NCI-H1092 treated with DMSO at 0.1 percent for 48 hours (cell line): ENCODE measurements at places on chromosomes 12 and 14.

- peak; percentile 80 for DNase-seq
Observed at GRCh38 chr12:62259631-62259992, 592 bp upstream of the USP15 start.

DNA sequence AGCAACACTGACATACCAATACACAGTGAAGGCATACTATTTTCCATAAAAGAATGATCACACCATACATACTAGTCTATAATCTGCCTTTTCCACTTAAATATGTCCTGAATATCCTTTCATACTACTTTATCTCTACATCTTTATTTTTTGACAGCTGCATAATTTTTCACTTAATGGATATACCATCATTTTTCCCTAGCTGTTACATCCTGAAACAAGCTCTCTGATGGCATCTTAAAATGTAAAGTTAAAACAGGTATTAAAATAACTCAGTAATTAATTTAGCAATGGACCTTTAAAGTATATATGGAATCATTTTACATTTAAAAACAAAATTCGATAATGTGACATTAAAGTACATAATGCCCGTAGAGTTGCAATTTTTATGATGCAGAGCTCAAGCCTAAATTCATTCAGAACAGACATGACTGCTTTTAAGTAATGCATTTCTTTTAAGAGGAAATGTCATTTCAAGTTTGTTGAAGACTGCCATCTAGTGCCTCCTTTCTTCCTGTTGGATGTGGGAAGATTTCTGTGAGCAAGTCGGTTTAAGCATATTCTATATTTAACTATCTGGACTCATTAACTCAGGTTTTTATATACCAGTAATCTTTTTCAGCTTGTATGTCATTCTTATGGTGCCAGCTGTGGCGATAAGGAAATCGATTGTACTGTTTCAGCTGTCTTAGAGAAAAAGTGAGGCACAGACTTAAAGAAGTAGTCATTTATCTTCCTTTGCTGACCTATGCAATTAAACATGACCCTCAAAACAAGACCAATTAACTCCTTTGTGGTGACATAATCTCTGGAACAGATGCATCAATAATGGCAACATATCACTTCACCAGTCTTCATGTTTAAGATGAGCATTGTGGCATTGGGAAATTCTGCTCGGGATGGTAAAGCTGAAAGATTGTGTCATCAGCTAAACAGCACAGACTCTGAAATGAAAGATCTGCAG is 20.3 kb downstream of the PRICKLE1 start:
- peak; percentile 57 for DNase-seq

DNA sequence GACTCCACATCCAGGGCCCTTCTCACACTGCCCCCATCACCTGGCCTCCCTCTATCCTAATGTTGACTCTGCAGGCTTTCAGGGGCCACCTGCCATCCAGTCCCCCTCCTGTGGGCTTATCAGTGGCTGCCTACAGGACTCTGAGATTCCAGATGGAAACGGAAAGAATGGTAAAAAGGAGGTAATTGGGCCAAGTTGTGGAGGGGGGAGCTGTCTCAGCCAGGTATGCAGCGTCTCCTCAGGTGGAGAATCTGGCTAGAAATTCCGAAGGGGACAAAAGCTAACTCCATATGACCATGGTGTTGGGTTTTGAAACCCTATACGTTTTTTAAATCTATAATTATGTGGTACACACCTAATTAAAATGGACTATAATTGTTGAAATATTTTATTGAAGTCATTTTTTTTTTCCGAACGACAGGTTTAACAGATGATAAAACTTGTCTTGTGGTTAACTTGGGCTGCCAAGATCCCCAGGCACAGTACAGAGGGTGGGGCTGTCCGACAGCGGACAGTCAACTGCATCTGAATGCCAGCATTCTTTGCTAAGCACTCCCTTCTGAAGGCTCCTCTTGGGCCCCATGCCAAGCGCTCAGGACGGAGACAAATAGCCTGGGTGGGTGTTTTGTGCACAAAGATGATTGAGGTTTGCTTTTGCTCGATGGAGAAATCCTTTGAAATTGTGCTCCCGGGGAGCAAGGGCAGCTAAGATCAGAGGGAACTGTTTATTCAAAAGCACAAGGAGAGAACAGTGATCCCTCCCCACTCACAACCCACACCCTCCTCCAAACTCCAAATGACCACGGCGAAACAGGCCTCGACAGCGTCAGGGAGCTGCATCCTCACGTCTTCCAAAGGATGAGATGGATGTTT is 365.6 kb downstream of the BCL11B start:
- DNase-seq: no peak

- no peak for DNase-seq
Observed at GRCh38 chr14:104086661-104087461, 1.4 kb downstream of the ASPG start.

- DNase-seq: no peak
Observed at GRCh38 chr12:55717011-55718007, 1.5 kb downstream of the BLOC1S1 start.

DNA sequence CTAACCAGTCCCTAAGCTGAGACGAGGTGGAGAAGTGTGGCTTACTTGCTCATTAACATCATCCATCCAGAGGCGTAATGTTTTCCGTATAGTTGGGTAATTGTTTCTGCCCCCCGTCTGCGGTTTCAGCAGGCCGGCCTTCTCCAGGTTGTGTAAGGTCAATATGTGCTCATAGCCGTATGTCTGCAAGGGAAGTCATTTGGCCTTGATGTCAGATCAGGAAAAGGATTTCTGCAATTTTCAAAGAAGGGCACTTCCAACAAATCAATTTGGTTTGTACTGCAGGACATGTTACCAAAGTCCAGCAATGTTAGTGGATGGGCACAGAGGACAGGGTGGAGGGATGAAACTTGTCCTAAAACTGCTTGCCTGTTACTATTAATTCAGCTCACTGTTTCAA is 9.9 kb upstream of the DIABLO start:
- no peak for DNase-seq

GRCh38 chr12:94783343-94783742 is 133.0 kb upstream of the TMCC3 start:
- no peak for DNase-seq

GRCh38 chr14:35944847-35945246 is 118.7 kb downstream of the BRMS1L start:
- no peak for DNase-seq

DNA sequence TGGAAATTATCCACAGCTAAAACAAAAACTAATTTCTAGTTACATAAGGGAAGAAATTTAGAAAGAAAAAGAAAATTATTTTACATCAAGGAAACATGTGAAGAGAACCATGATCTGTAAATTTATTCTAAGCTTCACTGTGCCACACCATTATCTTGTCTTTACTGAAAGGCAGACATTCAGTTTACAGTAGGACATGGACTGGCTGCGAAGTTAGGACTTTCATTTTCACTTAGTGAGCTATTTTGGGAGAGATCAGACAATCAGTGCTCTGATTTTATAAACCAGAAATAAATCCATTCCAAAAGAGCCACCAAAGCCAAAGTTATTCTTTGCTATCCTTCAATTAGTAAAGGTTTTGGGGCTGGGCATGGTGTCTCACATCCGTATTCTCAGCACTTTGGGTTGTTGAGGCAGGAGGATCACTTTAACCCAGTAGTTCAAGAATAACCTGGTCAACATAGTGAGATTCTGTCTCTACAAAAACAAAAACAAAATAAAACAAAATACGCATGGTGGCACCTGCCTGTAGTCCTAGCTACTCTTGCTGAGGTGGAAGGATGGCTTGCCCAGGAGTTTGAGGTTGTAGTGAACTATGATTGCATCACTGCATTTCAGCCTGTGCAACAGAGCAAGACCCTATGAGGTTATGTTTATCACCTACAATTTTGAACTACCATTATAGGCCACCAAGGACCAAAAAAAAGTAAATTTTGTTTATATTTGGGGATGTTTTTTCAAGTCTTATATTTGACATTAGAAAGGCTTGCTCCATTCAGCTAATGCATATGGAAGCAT is 1084.8 kb upstream of the ATXN7L3B start:
- no peak for DNase-seq

DNA sequence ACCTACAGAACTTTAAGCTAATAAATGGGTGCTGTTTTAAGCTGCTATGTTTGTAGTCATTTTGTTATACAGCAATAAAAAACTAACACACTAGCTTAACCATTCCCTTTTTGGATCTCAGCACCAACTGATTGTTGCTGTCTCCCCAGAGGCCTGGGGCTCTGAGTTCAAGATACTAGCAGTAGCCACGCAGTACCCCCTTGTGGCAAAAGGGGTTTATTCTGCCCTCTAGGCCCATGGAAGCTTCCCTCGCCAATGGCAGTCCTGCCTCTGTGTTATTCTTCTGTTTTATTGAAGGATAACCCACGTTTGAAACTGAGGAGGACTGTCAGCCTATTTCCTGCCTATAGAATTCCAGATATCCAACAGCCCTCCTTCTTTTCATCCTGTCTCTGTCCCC is 455.3 kb upstream of the ATP2B1 start:
- no peak for DNase-seq

DNA sequence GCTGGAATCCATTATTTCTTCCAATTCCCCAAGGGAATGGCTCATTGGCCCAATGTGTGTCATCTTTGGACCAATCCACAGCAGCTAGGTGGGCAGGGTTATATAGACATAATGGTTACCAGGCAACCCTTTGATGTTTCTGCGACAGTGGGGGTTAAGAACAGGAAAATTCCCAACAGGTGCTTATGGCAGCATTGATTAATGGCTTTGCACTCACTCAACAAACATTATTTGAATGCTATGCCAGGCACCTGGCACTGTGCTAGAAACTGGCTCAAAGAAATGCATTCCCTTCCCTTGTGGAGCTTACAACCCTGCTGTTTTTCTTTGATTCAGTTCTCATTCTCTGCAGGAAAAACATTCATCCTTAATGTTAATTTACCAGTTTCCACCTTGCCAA is 1221.0 kb downstream of the AACS start:
- peak; percentile 1 for DNase-seq

DNA sequence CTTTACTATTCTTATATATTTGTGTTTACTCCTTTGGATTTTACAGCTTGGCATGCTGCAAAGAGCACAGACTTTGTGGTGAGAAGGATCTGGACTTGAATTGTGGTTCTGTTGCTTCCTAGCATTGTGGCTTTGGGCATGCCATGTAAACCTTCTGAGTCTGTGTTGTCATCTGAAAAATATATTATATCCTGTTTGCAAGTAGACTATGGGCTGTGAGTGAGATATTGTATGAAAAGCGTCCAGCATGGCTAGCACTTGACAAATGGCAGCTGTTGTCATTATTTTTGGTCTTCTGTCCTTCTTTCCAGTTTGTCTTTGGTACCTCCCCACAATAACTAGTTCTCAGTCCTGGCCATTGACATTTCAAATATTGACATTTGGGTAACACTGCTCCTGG is 61.8 kb upstream of the DACT1 start:
- no peak for DNase-seq

GRCh38 chr14:77488558-77488957 is 10.1 kb downstream of the ISM2 start:
- DNase-seq: no peak

DNA sequence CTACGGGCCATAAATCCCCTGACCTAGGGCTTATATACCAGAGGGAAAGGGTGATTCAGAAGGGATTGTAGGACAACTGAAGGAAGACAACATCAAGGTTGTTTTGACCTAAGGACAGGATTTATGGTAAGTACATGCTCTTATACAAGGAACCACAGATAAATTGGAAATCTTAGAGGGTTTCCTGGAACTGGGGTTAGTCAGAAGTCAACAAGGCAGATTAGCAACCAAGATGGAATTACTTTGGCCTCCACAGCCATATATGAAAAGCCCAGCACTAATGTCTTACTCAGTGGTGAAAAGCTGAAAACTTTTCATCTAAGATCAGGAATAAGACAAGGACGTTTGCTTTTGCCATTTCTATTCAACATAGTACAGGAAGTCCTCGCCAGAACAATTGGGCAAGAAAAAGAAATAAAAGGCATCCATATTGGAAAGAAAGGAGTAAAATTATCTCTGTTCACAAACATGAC is 5.4 kb downstream of the TMBIM4 start:
- no peak for DNase-seq

- no peak for DNase-seq
Observed at GRCh38 chr12:89243771-89244170, 108.5 kb downstream of the DUSP6 start.

DNA sequence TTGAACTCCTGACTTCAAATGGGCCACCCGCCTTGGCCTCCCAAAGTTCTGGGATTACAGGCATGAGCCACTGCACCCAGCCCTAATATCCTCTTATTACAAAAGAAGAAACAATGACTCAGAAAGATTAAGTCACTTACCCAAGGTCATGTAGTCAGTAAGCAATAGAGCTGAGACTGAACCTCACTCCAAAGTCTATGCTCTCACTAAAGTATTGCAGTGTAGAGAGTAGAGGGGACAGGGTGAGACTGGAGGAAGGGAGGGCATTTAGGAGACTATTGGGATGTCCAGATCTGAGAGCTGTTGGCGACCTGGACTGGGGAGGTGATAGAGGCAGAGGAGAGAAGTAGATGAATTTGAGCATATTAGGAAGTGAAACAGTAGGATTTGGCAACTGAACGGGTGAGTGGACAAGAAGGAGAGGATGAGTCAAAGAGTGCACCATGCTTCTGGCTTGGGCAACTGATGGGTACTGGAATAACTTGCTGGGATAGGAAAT is 11.8 kb downstream of the P2RX7 start:
- no peak for DNase-seq

- DNase-seq: no peak
Observed at GRCh38 chr14:78927261-78927660, 757.1 kb downstream of the NRXN3 start.

DNA sequence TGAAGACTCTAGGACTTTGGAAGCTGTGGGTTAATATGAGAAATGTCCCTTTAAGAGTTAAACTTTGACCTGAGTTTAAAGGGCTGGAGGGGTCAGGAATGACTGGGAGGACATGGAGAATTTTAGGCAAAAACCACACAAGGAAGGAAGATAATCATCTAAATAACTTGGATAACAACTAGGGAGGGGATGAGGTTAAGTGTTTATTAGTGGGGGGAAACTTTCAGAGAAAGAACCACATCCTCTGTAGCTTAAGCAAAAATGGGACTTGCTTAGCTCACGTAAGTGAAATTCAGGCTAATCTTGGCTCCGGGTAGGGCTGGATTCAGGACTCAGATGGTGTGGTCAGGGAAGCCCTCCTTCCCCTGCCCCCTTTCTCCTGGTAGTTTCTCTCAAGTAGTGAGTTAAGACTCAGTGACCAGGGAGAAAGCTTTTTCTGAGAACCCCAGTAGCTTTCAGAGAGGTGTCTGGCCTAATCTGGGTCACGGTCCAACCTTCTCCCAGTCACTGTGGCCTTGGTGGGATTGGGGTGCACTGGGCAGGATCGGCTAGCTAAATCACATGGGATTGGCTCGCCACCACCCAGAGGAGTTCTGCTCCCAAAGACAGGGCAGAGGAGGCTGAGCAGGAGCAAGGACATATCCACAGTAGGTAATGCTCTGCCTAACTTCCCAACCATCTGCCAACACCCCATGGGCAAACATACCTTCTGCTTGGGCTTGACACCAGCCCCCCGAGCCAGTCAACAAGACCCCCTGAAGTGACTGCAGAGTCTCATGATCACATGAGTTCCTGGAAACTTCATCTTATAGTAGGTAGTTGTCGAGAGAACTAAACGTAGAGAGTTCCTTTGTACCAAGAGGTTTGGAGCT is 52.8 kb downstream of the ARF6 start:
- DNase-seq: no peak

GRCh38 chr12:58860788-58861240 is 59.5 kb downstream of the LRIG3 start:
- no peak for DNase-seq

- peak; percentile 46 for DNase-seq
Observed at GRCh38 chr14:55430024-55430690, 10.3 kb downstream of the TBPL2 start.

- no peak for DNase-seq
Observed at GRCh38 chr14:100891501-100892445, 11.7 kb downstream of the RTL1 start.

- no peak for DNase-seq
Observed at GRCh38 chr12:542395-543113, 82.8 kb downstream of the B4GALNT3 start.
